ENCODE measurements at places on chromosomes 2 and 18. TPM values are rescaled to one million over a fixed set of nuclear protein-coding genes. Genes with fewer than 3 reads are reported as not detected.

GRCh38 chr2:203669820-203670219 is 36.6 kb upstream of the CD28 start:
- no peak for DNase-seq

PCARE gene
- not detected for total RNA-seq

FMNL2 gene
- total RNA-seq: 24.8 TPM

REEP1 gene
- total RNA-seq: 79.5 TPM

DNA sequence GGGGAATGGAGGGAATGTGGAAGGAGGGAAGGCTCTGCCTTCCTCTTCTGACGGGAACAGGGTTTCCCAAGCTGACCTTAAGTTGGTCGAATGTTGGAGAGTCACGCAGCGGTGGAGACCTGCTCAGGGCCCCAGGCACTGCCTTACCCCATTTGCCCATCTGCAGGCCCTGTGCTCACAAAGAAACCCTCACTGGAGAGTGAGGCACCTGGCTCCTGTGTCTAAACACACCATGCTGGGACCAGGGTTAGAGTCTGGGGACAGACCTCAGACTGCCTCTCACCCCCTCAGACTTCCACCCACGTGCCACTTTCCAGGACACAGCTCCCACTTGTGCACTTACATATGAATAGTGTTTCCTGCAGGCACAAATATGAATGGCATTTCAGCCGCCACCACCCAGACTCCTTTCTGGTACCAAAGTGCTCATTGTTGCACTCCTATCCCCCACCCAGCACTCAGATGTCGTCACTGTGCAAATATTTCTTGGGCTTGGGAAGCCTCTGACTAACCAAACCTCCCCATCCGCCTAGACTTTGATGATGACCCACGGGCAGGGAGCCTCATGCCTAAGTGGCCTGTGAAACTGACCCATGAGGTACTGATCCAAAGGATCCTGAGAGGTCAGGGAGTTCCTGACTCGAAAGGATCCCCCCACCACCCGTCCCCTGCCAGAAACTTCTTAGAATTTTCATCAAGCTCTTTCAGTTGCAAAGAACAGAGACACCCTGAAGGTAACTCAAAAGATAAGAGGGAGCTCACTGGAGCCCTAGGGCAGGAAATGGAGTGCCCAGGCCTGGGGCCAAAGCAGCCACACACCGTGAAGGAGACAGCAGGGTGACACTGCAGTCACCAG is 78.3 kb downstream of the STPG4 start:
- DNase-seq: no peak

- DNase-seq: no peak
These were observed 142.0 kb downstream of the MBD5 start for GRCh38 chr2:148162871-148163270.

DNA sequence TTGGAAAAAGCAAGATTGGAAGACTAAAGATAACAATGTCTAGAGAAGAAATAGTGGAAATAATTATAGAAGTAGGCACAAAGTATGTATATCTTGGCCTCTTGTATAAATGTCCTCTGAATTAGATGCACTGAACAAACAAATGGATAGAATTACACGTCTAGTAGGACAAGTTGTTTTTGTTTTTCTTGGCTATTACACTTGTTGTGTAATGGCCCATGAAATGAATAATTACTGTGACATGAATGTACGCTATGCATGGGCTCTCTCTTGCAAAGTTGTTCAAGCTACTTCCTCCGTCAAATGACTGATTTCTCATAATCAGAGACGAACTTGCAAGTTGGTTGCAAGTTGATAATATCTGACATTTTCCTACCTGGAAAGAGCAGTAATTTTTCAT is 126.2 kb downstream of the PDE1A start:
- DNase-seq: no peak

PFN4 gene
- total RNA-seq: 1.9 TPM

DNA sequence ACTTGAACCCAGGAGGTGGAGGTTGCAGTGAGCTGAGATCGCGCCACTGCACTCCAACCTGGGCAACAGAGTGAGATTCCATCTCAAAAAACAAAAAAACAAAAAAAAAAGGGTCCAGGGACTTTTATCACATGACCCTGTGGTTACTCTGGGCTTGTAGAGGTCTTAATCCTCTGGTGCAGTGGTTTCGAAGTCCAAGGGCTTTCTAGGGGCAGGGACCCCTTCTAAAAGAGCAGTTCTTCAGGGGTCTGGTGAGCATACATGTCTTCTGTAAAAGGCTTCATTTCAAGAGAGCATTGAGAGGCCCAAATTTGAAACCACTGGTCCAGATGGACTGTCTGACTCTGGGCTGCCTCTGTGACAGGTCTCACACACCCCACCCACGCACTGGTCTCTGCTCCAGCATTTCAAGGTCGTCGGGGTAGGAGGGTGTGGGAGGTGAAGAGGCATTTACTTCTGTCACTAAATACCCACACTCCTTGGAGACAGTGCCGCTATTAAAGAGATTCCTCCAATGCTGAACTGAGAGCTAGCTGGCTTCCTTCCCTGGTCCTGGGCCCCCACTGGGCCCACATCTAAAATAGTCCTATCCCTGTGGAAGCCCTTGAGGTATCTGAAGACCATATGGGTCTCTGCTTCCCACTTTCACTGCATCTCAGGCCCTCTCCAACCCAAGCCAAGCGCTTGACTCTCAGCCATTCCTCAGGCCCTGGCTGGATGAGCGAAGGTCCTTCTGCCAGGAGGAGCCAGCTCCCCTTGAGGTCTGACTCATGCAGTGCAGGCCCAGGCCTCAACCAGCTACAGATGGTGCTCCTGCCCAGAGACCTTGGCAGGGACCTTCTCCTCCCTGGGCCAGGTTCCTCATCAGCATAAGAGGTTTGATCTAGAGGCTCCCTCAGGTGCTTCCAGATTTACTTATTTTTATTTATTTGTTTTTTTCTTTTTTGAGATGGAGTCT is 44.8 kb downstream of the PAX8 start:
- no peak for DNase-seq

AKAIN1 gene
- total RNA-seq: not detected

PROKR1 gene
- total RNA-seq: 1.1 TPM

REV1 gene
- total RNA-seq: 46.7 TPM

DNA sequence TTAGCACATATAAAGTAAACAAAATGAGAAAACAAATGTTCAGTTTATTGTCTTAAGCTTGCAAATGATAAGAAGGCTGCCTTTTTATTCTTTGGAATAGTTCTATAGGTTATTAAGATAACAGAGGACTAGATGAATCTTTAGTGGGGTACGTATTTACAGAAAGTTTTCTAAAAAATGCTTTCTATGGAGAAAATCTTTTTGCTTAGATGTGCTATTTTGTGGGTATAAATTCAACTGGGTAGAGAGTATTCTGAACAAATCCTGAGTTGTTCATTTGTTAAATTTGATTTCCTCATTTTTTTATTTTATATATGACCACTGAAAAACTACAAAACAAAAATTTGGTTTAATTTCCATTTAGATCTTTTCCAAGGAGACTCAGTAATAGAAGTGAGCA is 566.9 kb downstream of the PLCL1 start:
- no peak for DNase-seq

- no peak for DNase-seq
These were observed 426.9 kb downstream of the NR4A2 start for GRCh38 chr2:155905657-155906056.

PLCL1 gene
- total RNA-seq: 20.0 TPM

ZNF519 gene
- total RNA-seq: 23.2 TPM

All from sigmoid colon (tissue), 7 donors.